SJCRH30 (cell line): ENCODE measurements at places on chromosomes 3 and 15.

DNA sequence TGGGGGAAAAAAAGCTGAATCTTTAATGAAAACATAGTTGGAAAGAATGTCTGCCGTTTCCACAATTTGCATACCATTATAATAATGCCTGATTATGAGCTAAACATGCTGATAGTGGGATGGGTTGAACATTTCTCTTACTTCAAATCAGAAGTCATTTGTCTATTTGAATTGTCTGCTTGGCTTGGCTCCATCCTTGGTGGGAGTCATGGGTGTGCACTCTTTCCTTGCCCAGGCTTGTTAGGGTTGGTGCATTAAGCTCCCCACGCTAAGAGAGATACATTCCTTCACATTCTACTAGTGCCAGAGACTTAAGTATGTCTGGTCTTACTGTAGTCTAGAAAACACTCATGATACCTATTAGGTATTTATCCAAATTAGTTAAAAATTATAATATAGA lies 121.4 kb upstream of the RARB start:
- DNase-seq, result no peak

DNA sequence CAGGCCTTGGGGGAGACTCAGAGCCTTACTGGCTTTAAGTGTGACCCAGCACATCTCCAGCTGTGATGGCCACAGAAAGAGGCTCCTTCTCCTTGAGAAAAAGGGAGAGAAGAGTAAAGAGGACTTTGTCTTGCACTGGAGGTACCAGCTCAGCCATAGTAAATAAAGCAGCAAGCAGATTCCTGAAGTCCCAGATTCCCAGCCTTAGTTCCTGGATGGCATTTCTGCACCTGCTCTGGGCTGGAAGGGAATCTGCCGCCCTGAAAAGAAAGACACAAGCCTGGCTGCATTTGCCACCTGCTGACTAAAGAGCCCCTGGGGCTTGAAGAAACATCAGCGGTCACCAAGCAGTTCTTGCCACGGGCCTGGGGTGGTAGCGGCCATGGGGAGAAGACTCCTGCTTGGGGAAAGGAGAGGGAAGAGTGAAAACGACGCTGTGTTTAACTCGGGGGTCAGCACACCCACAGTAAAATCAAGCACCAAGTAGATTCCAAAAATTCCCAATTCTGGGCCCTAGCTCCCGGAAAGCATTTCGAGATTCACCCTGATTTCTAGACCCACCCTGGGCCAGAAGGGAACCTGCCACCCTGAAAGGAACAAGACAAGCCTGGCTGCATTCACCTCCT lies 24.2 kb upstream of the TNK2 start:
- no peak for DNase-seq

DNA sequence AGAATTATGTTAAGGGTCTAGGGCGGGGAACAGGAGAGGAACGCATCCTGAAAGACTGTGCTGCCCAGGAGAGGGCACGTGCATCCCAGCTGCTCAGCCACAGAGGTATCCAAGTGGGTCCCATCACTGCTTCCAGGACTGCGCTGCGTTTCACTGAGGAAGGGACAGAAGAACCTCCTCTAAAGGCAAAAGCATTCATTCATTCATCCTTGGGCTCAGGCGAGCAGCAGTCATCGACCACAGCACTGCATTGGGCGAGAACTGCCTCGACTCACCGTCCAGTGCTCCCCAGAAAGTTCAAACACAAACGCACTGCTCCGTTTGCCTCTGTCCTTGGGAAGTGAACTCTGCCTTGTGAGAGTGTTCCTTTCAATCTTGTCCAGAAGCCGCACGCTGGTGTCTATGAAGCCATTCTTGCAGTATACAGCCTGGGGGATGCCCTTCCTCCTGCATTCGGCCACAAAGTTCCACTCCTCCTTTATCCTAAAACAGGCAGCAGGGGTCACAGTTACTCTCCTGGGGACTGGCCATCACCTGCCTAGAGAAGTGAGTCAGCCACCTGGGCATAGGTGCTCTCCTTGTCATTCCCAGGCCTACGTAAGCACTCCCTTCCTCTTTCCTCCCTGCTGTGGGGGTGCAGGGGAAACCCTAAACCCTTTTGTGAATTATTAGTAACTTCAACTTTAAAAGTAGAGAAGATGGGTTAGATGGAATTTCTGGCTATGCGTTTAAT lies 21.2 kb downstream of the LRRC2 start:
- DNase-seq, result no peak

GRCh38 chr3:106065831-106066230 lies 197.0 kb upstream of the CBLB start:
- no peak for DNase-seq

DNA sequence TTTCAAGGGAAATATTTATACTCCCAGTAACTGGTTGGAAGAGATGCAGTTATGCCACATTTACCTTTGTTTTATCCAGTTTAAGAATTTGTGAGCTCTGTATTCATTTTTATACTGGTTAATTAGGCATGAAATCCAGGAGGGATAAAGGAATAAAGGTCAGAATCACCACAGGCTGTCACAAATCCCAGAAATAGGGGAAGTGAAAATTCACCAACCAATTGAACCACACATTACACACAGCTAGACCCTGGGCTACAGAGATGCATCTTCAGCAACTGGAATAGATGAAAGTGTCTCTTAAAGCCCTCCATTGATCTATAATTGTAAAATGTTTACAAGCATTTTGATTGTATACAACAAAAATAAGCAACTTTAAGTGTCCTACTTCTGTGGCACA lies 18.5 kb downstream of the SERPINI1 start:
- DNase-seq, result no peak

GRCh38 chr3:164060923-164061322 lies 1017.4 kb downstream of the SI start:
- DNase-seq, result no peak

- no peak for DNase-seq
Observed at GRCh38 chr15:47517737-47518136, 199.6 kb upstream of the SEMA6D start.
